IPS-NIHi11 (cell line): ENCODE measurements at places on chromosomes 7 and 10.
A peak's percentile ranks its signal among the peaks of the same experiment; 100 is the strongest.

GRCh38 chr7:30912021-30912730 lies 523 bp downstream of the AQP1 start:
- no peak for DNase-seq

DNA sequence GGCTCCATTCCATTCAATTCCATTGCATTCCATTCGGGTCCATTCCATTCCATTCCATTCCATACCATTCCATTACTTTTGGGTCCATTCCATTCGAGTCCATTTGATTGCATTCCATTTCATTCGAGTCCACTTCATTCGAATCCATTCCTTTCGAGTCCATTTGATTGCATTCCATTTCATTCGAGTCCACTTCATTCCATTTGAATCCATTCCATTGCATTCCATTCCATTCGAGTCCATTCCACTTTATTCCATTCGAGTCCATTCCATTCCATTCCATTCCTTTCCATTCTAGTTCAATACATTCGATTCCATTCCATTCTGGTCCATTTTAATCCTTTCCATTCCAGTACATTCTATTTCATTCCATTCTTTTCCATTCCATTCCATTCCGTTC lies 334.0 kb downstream of the ZNF33B start:
- no peak for DNase-seq

GRCh38 chr7:55570218-55570873 lies 2.0 kb downstream of the VOPP1 start:
- DNase-seq = no peak

- no peak for DNase-seq
Observed at GRCh38 chr10:114911052-114911711, 26.8 kb upstream of the TRUB1 start.

GRCh38 chr10:119908166-119908565 lies 15.6 kb downstream of the SEC23IP start:
- no peak for DNase-seq

GRCh38 chr10:53675177-53675576 lies 902.6 kb upstream of the MBL2 start:
- DNase-seq = no peak

- no peak for DNase-seq
Observed at GRCh38 chr10:120981601-120982391, 130.6 kb downstream of the WDR11 start.

DNA sequence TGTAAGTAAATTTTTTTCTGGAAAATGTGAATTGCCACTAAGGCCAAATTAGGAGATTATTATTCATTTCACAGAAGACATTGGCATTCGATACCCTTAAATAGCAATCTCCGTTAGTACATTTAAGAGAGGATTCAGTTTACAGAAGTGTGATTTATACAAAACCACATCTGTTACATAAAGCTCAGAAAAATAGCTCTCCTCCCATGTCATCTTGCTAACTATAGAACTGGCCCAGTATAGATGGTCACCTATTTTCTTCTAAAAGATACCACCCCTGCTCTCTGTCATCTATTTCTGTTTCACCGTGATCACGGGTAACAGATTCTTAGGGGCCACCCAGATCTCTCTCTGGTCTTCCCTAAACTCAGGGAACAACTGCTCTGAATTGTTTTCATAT lies 119.1 kb downstream of the HIP1 start:
- no peak for DNase-seq

- DNase-seq = no peak
Observed at GRCh38 chr10:95236068-95236903, 42.2 kb downstream of the ACSM6 start.

- DNase-seq = no peak
Observed at GRCh38 chr7:11768263-11768662, 63.7 kb downstream of the THSD7A start.

- no peak for DNase-seq
Observed at GRCh38 chr10:82310839-82311238, 435.8 kb downstream of the NRG3 start.

DNA sequence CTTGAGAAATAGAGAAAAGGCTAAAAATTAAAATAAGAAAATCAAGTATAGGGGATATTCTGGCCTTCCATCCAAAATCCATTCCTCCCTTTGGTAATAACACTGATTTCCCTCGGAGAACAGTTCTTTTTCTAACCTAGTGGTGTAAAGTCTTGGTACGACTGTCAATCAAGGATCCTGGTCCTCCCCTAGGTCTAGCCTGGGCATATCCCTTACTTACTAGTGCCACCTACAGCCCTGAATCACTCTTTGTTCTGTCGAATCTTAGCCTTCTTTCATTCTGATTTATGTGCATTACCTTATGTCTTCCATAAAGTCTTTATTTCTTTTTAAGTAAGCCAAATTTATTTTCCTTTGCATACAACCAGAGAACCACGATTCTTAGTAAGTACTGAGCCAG lies 298.7 kb upstream of the LRRTM3 start:
- peak; percentile 71 for DNase-seq

DNA sequence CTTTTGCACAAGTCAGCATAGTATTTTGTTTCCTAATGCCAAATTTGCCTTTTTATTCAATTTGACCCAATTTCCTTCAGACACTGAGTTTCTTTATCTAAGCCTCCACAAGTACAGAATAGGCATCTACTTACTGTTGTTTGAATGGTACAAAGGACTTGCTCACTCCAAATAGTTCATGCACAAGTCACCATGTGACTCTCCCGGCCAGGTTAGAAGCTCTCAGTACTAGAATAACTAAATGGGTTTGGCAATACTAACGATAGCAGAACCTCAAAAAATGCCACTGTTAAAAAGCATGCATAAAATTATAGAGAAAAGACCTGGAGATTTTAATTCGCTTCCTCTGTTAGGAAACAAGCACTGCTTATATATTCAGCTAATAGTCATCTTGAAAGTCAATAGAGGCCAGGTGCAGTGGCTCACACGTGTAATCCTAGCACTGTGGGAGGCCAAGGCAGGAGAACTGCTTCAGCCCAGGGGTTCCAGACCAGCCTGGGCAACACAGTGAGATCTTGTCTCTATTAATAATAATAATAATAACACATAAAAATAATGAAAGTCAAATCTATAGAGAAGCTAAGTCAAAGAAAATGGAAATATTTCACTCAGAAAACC lies 335.8 kb upstream of the MBL2 start:
- no peak for DNase-seq

DNA sequence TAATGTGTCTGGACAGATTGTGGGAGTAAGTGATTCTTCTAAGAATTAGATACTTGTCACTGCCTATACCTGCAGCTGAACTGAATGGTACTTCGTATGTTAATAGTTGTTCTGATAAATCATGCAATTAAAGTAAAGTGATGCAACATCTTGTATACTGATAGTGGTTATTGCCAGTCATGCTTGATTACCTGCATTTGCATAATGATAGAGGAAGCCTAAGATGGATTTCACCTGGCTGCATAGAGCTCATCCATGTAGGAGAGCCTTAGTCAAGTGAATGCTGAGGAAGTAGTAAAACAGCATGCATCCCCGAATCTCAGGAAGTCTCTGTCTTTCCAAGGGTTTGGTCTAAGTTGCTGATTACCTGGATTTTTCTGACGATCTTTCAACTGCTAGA lies 64.2 kb upstream of the CAPZA2 start:
- no peak for DNase-seq

DNA sequence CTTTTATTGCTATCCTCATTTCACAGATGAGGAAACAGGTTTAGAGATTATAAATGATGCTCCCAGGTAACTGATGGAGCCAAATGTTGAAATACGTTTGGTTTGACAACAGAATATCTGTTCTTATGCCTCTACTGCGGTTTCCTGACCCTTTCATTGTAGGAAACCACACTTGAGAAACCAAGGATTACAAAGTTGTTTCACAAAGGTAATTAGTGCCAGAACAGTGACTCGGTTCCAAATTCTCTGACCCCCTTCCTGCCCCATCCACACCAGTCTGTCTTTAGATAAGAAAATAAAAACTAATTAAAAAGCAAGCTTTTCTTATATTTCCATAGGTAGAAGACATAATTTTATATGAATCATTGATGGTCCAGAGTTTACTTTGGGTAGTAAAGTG lies 393.7 kb upstream of the MBL2 start:
- DNase-seq = no peak
